ENCODE measurements at places on chromosomes 5 and 9.
A peak's percentile ranks its signal among the peaks of the same experiment; 100 is the strongest.

- peak; percentile 83 for DNase-seq
These were observed 8.8 kb downstream of the PRXL2C start for GRCh38 chr9:96646081-96646991.

DNA sequence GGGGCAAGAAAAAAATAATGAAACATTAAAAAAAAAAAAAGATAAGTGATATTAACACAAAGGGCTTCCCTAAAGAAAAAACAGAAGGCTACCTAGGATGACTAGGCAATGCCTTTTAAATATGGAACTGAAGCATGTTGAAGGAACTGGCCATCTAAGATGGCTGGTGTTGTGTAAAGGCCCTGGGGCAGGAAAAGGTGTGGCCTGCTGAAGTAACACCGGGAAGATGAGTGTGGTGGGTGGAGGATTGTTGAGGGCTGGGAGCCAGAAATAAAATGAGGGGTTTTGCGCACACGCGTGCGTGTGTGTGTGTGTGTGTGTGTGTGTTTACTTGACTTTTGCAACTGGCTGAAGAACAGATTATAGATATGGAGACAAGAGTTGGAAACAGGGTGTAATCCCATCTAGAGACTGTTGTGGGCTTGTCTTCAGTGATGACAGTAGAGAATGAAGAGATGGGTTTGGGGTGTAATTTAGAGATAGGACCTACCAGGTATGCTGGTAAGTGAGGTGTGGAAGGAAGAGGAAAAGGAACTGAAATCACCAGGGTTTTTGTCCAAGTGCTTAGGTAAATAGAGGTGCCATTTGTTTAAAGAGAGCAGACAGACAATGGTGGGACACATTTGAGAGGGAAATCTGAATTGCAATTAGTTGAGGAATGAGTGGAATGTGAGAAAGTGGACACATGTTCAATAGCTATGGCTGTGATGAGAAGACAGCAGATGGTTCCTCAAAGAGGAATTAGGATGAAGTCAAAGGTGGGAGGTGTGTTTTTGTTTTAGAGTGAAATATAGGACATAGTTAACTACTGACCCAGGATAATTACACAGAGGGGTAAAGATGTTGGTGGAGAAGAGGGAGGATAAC, 33.9 kb downstream of the RAD23B start:
- no peak for DNase-seq

GRCh38 chr9:70917277-70917676, 204.1 kb downstream of the TRPM3 start:
- no peak for DNase-seq

- peak; percentile 35 for DNase-seq
These were observed 38.4 kb upstream of the PLEKHG4B start for GRCh38 chr5:53381-54174.

DNA sequence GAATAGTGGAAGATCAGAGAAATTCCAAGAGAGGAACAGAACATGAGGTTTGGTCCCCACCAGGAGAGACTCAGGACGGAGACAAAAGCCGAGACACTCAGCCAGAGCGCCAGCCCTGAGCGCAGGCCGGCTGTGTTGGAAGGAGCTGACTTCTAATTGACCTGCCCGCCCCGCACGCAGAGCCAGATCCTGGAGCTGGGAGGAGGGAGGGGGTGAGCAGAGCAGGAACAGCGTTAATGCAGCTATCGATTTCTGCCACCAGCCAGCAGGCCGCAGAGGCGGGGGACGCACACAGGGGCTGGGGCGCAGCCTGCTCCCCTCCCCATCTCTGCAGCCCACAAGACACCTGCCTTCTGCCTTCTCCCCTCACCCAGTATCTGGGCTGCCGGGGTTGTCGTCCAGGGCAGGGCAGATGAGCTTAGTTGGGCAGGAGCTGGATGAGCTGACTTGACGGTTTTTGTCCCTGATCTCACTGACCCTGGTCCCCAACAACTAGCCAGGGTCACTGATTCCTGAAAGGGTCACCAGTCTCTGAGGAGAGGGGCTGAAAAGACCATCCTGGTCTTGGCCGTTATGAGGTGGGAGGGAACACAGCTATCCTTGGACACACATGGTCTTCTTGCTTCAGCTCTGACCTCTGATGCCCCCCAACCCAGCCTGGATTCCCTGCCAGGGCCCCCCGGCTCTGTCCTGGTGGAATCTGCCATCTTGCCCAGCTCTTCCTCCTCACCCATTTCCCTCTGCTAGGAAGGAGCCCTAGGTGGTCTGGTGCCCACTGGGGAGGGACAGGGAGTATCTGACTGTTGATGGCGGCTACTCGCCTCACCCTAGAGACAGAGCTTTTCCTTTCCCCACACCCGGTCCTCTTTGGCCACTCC, 29.8 kb downstream of the CXXC5 start:
- DNase-seq = no peak

DNA sequence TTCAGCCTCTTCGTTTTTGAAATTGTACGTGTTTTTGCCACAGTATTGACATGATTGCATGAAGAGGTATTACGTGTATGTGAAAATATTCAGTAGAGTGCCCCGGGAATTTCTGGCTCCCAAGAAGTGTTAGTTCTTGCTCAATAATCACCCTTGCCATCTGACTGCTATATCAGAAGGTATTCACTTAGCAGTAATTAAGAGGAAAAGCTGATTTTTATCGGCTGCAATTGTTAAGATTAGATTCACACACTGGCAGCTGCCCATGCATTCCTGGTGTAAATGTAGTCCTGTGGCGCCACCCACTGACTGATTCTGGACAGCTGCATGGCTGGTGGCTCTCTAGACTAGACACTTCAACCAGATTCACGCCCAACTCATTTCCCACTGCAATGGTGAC, 440.1 kb upstream of the ADAMTS16 start:
- DNase-seq = peak; percentile 75

- peak; percentile 39 for DNase-seq
These were observed 53.8 kb downstream of the GLRA1 start for GRCh38 chr5:151870820-151871219.

GRCh38 chr9:135379540-135380267, 99.9 kb upstream of the PPP1R26 start:
- DNase-seq = no peak

DNA sequence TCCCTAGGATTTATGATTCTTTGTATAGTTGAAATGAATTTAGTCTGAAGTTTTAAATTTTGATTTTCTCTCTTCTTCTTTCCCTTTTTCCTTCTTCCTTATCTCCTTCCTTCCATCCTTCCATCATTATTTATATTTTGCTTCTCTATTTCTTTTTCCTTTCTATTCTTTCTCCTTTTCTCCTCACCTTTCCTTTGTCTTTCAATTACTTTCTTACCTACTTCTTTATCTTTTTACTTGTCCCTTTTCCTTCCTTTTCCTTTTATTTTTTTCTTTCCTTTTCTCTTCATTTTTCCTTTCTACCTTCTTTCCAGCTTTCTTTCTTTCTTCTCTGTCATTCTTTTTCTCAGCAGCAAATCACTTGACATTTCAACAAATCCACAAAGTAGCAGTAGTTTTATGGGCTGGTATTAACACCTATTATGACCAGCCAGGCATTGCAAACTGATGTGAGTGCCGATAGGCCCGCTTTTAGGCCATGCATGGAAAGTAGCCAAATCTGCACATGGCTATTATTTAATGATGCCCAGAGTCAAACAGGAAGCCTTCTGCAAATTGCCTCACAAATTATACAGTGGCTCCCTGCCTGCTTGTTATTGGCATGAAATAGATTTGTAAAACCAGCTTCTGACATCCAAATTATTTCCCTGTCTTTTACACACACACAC, 37.1 kb upstream of the NR3C1 start:
- peak; percentile 21 for DNase-seq

DNA sequence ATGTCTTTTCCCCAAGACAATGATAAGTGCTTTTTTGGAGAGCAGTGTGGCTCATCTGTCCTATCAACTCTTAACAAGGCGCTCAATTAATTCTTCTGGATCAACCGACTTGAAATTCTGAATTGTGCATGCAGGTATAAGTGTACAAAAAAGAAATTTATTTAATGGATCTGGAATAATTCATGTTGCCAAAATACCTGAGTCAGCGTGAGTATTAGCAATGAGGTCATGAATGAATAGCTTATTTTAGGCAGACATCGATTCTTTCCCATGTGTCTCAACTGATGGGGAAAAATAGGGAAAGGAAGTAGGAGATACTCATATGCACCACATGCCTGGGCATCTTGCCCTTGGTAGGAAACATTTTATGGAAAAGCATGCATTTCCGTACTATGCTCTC, 68.0 kb downstream of the C6 start:
- DNase-seq = no peak

DNA sequence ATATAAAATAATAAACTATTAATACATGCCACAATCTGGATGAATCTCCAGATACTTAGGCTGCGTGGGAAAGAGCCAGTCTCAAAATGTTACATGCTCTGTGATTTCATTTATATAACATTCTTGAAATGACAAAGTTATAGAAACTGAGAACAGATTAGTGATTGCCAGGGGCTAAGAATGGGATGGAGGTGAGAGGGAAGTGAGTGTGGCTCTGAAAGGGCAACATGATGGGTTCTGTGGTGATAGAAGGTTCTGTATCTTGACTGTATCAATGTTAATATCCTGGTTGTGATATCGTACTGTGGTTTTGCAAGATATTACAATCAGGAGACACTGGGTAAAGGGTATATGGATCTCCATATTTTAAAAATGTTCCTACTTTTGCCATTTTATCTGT, 50.7 kb downstream of the SPEF2 start:
- DNase-seq = no peak

- DNase-seq = no peak
These were observed 480.6 kb upstream of the DAB2 start for GRCh38 chr5:39905356-39905755.

GRCh38 chr5:125142458-125142857, 396.0 kb upstream of the ZNF608 start:
- peak; percentile 38 for DNase-seq

GRCh38 chr5:132420706-132421272, 51.3 kb downstream of the SLC22A5 start:
- no peak for DNase-seq

- DNase-seq = no peak
These were observed 47.7 kb upstream of the FUBP3 start for GRCh38 chr9:130531670-130532069.

- peak; percentile 49 for DNase-seq
These were observed 9.0 kb upstream of the SETD9 start for GRCh38 chr5:56900395-56900794.

Data from fibroblast of skin of right quadriceps (primary cell).